ENCODE measurements at places on chromosomes 2 and 18.

DNA sequence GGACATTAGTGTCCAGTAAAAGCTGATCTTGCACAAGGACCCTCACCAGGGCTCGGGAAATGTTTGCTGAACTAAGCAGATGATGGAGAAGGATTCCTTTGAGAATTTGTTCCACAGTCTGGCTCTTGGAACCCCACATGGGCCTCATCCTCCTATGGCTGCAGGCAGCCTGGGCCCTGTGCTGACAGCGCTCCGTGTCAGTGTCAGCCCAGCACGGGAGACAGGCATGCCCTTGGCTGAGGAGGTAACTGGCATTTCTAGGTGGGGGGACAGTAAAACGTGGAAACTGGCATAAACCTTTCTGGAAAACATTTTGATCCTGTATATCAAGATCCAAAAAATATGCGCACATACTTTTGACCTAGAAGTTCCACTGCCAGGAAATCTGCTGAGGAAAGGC is 10.5 kb downstream of the PTMA start:
- H3K36me3 ChIP-seq = no peaks in the 10 kb centered on the region
- H3K4me3 ChIP-seq = no peak overlapping the region
- no peak for DNase-seq
- H3K4me1 ChIP-seq = no peaks in the 10 kb centered on the region

DNA sequence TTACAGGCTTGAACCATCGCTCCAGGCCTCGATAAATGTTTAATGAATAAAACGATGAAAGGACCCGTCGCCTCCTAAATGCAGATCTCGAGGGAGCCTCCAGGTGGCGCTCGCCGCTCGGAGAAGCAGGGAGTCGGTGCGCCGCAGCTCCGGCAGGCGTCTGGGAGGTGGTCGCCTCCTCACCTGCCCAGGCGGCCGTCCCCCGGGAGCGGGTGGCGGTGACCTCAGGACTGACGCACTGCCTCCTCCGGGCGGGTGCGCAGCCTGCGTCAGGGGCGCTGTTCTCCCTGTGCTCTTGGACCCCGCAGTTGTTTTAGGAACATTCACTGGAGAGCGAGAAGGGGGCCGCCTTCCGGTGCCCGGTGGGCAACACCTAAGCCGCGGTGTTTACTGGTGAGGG is 38.6 kb upstream of the POLE4 start:
- no peaks in the 10 kb centered on the region for H3K27me3 ChIP-seq
- H3K36me3 ChIP-seq = no peaks in the 10 kb centered on the region
- H3K4me3 ChIP-seq = no peak overlapping the region
- H3K4me1 ChIP-seq = no peaks in the 10 kb centered on the region
- no peak overlapping the region for H3K27ac ChIP-seq
- DNase-seq = peak; percentile 64

- no peak overlapping the region for H3K4me3 ChIP-seq
- DNase-seq = no peak
- no peak overlapping the region for H3K27ac ChIP-seq
- H3K4me1 ChIP-seq = no peaks in the 10 kb centered on the region
- H3K36me3 ChIP-seq = no peaks in the 10 kb centered on the region
Observed at GRCh38 chr18:2881088-2881839, 34.5 kb downstream of the EMILIN2 start.

GRCh38 chr2:36480636-36481035 is 117.3 kb downstream of the FEZ2 start:
- DNase-seq = no peak
- H3K27ac ChIP-seq = no peak overlapping the region
- no peaks in the 10 kb centered on the region for H3K27me3 ChIP-seq
- no peak overlapping the region for H3K4me3 ChIP-seq

DNA sequence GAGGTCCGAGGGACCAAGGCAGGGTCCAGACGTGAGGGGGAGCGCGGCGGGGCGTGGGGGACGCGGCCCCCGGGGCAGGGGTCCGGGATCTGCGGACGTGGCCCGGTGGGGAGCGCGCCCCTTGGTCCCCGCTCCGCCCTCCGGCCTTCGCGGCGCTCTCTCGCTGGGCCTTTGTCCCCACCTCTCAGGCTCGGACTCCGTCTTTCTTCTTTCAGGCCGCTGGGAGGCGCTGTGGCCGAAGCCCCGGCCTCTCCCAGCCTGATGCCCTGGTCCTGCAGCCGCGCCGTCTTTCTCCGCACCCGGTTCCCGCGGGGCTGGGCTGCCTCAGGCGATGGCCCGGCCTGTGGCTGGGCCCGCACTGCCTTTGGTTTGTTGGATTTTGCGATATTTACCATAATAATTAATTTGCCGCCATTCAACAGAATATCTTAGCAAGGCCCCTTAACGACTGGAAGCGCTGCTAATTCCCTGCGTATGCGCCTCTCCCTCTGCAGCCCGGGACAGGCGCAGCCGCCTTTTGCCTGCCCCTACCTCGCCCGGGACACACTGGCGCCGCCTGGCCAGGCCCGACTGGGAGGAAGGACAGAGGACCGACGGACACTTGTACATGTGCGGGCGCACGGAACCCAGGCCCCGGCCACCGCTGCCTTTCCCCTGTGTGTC is 10.8 kb downstream of the SIX3 start:
- no peak overlapping the region for H3K27ac ChIP-seq
- H3K27me3 ChIP-seq = no peaks in the 10 kb centered on the region
- no peaks in the 10 kb centered on the region for H3K36me3 ChIP-seq
- peak overlapping the region; percentile 37 for H3K4me3 ChIP-seq

Data from pancreas (tissue), 10 donors.